ENCODE measurements at places on chromosomes 12 and 14.
A peak's percentile ranks its signal among the peaks of the same experiment; 100 is the strongest.

- no peak for DNase-seq
Observed at GRCh38 chr12:60977966-60978365, 1282.2 kb upstream of the USP15 start.

GRCh38 chr12:100942984-100943749 lies 148.6 kb downstream of the ANO4 start:
- no peak for DNase-seq

DNA sequence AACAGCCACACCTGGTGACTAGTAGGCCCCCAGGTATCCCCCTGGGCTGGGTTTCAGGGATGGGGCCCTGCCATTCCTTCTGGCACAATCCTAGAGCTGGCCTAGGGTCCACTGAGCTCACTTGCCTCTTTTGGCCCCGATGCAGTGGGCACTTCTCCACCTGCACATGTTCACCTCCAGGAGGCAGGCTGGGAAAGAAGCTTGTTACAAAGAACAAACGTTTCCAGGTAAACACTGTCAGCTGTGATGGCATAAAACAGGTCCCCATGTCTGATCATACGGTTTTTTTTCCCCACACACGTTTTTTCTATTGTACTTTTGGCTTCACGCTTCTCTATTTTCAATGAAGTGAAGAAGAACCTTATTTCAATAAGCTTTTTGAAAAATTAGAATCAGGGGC lies 15.8 kb upstream of the HVCN1 start:
- no peak for DNase-seq

DNA sequence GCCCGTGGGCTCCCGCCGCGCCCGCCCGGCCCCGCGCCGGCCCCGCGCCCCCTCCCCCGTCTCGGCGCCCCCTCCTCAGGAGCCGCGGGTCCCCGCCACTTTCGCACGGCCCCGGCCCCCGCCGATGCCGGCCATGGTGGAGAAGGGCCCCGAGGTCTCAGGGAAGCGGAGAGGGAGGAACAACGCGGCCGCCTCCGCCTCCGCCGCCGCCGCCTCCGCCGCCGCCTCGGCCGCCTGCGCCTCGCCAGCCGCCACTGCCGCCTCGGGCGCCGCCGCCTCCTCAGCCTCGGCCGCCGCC lies 263 bp downstream of the RCOR1 start:
- DNase-seq: no peak

DNA sequence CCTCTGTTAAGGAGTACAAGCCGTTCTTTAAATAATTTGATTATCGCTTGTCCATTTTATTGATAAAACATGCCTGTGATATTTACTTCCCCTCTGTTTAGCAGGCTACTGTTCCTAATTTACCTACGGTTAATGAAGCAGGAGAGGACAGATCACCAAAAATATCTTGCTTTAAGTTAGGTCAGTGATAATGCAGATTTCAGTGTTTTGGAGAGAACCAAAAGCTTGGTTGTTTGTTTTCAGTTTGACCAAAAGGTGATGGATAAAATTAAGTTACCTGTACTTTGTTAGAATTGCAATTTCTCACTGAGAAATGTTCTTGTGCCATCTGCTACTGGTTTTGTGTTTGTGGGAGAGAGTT lies 958 bp downstream of the SPATS2 start:
- no peak for DNase-seq

DNA sequence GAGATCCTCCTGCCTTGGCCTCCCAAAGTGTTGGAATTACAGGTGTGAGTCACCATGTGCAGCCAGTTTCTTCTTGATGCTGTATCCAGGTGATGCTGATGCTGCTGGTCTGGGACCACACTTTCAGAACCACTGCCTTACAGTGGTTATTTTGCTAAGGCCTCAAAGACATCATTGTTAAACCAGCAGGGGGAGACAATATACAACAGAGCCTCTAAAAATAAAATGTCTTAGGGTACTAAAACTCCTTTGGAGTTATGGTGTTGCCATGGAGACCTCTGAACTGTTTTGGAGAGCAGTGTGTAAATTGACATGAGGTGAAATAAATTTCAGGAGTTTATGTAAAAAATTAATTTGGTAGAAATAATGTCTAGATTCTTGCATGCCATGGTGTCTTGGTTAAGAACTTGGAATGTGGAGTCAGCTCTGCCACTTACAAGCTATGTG lies 1.1 kb upstream of the ARG2 start:
- peak; percentile 68 for DNase-seq

GRCh38 chr12:69428351-69429073 lies 41.7 kb upstream of the FRS2 start:
- DNase-seq: no peak

GRCh38 chr12:94265966-94266745 lies 117.8 kb downstream of the PLXNC1 start:
- DNase-seq: no peak

- no peak for DNase-seq
Observed at GRCh38 chr14:24991821-24992220, 58.1 kb downstream of the STXBP6 start.

- DNase-seq: no peak
Observed at GRCh38 chr12:100348657-100349454, 8.0 kb upstream of the SLC17A8 start.

- DNase-seq: no peak
Observed at GRCh38 chr14:60989599-60989998, 8.6 kb downstream of the SLC38A6 start.

DNA sequence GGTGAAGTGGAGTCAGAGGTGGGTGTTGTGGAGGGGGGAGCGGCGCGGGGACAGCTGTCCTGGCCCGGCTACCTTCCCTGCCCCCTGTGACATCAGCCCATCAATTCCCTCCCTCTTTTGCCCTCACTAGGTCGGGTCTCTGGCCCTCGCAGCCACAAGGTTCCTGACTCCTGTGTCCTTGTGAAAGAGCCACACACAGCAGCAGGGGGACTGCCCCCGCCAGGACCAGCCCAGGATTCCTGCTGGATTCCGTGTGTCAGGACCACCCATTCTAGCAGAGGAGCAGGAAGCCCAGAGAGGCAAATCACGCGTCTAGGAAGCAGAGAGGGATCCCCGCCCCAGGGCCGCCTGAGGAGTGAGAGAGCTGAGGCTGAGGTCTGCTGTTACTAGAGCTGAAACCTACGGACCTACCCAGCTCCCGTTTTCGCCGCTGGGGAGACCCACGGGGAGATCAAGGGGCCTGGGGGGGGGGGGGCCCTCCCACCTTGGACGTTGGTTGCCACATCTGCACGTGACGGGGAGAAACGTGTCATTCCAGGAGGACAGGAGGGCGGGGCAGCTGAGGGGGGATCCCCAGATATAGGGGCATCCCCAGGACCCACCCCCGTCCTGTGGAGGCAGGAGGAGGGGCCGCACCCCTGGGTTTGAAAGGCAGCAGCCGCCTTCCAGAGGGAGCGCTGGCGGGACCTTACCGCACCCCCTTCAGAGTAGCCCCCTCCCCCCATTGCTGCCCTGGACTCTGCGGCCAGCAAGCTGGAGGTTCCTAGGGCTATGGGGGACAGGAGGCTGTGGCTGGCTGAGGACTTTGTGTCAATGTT lies 12.5 kb upstream of the INF2 start:
- no peak for DNase-seq

DNA sequence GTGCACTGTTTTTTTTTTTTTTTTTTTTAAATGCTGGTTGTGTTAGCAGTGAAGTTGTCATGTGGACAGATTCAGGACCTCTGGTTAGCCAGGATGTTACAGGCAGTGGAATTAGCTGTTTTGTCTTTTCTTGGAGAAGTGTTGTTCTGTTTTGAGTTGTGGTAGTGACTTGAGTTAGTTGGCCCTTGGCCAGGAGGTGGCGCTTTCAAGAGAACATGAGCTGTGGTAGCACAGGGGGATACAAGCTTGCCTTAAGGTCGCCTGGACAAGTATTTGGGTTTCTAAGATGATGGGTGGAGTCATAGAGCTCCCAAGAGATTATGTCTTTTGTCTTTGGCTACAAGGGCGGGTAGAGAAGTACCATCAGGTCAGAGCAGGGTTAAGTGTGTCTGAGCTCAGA lies 33.3 kb upstream of the CCDC198 start:
- DNase-seq: no peak

GRCh38 chr14:22808388-22809209 lies 6.6 kb downstream of the SLC7A7 start:
- DNase-seq: no peak

DNA sequence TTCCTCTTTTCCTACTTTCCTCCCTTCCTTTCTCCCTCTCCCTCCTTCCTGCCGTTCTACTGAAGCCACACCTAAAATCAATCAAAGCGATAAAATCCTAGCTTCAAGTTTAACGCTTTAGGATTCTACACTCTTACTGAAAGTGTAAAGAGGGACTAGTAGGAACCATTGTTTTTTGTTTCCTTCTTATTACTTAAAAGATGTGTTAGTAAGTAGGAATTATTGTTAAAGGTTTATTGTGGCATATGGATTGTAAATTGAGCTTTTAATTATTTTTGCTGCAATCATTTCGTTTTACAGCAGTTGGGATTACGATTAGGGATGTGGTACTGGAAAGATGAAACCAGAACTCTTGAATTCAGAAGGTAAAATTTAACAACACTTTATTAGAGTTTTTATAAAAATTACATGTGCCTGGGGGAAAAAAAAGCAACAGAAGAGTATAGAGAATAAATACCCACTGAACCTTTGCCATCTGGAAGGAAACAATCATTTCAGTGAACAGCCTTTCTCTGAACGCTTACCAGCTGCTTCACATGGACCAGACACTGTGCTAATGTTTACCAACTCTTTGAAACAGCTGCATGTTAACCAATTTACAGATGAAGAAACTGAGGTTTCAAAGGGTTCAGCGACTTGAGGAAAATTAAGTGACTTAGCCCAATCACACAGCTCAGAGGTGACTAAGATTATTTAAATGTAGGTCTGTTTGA lies 1.0 kb downstream of the PPP1R36 start:
- no peak for DNase-seq

GRCh38 chr14:77620222-77620870 lies 3.9 kb upstream of the SPTLC2 start:
- DNase-seq: no peak

DNA sequence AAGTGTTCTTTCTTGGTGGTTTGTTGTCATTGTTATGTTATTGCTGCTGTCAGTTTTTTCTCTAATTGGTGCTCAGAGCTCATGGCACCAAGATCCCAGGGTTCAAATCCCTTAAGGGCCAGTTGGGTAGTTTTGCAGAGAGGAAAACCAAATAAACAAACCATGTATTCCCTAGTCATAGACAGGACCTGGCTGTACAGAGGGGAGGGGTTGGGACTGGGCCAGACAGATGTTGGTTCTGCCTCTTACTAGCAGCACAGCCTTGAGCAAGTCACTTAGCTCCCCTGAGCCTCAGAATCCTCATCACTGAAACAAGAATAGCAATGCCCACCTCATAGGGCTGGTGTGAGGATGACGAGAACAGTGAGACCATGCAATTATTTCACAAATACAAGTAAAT lies 53.4 kb downstream of the LTBP2 start:
- DNase-seq: no peak

- no peak for DNase-seq
Observed at GRCh38 chr12:3185260-3185870, 108.2 kb downstream of the TSPAN9 start.

- no peak for DNase-seq
Observed at GRCh38 chr12:126219654-126220279, 1154.5 kb downstream of the AACS start.

- DNase-seq: no peak
Observed at GRCh38 chr12:121582583-121583333, 1.9 kb upstream of the KDM2B start.

GRCh38 chr12:116697305-116697704 lies 40.6 kb downstream of the SPRING1 start:
- no peak for DNase-seq

- no peak for DNase-seq
Observed at GRCh38 chr12:26614011-26614616, 218.9 kb downstream of the ITPR2 start.

- peak; percentile 82 for DNase-seq
Observed at GRCh38 chr12:49644620-49644994, 21.2 kb downstream of the PRPF40B start.

DNA sequence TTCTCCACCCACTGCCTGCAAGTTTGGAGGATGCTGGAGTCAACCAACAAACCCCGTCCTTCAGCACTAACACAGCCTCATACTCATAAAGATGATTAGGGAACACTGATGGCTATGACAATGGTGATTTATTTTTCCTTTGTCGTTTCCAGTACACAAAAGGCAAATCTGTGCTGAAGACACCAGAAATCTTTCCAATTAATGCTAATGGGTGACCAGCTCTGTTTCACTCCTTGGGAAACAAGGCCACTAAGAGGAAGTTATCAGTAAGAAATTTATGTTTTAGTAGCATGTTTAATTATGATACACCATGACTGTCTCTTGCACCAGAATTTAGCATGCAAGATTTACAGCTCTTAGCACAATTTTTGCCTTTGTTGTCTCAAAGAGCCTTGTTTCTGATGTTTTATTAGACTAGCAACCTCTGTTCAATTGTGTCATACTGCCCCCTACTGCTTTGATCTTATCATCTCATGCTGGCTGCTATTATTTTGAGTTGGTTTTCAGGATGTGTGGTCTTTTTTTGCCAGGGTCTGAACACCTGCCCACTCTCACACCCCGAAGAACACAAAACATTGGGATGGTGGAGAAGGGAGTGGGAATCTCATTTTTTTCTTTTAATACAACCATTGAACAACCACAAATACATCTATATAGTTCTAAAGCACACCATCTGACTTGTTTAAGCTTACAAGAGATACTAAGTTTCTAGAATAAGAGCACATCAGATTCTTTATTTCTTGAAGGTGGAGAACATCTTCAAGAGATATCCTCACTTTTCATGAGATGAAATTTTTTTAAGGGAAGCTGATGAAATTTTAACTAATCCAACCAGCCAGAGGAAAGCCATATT lies 160.9 kb downstream of the SPTSSA start:
- DNase-seq: peak; percentile 19

GRCh38 chr12:128867466-128867865 lies 14.2 kb downstream of the GLT1D1 start:
- no peak for DNase-seq

GRCh38 chr14:101293605-101294004 lies 267.7 kb upstream of the DIO3 start:
- DNase-seq: no peak

DNA sequence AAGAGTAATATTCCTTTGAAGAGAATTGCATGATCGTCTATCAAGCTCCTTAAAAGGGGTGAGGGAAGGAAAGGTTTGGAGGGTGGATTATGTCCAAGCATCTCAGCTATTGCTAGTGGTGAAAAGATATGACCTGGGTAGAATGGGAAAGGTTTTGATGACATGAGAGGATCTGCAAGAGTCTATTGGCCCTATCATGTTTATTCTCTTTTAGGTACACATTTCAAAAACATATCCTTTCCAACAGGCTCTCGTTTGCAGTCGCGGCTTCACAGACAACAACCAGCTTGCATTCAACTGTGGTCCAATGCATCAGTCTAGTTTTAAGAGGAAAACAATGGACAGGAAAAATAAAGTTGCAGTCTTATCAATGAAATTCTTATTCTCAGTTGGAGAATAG lies 17.1 kb downstream of the FOXG1 start:
- DNase-seq: no peak

DNA sequence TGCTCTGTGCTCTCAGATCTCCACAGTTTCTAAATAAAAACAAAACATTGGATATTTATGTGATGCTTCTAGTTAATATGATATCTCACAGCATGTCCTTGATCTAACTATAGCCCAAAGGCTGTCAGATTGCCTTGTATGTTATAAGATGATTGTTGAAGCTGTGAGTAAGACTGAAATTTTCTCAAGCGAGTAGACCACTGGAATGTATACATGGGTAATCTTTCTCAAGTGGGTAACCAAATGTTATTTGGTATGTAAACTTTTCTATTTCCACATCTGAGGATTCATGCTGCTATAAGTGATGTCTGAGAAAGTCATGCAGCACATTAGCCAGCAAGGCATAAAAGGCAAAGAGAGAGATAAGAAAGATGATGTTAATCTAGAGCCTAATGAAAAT lies 886.7 kb downstream of the NRXN3 start:
- no peak for DNase-seq

All from CD4-positive, alpha-beta memory T cell (primary cell).